Stimulated activated CD4-positive, alpha-beta T cell treated with anti-CD3 and anti-CD28 coated beads, Interleukin-4, amount 100 ng/mL, for 48 hours (primary cell): ENCODE measurements at places on chromosomes 7 and 10.

GRCh38 chr10:28954211-28954610, 276.9 kb downstream of the BAMBI start:
- no peak for DNase-seq

DNA sequence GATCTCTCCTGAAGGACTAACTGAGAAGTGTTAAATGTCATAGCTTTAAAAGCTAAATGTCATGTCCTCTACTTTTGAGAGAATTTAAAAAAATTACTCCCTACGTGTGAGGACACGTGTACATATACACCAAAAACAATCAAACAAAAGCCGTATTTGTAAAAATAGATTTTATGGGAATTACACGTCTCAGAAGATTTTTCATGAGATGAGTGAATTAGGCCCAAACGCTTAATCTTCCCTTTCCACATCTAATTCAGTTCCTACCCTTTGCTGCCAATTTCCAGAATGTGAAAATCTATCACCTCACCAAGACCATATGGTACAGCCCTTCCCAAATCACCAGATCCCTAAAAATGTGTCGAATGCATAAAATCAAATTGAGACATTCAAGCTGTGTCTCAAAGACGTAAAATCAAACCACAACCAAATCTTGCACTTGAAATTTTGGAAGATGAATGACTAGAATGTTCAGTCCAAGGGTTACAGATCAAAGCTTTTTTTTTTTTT, 1.0 kb upstream of the CTTNBP2 start:
- DNase-seq: no peak

GRCh38 chr10:101260764-101261481, 31.7 kb upstream of the LBX1 start:
- DNase-seq: no peak

- DNase-seq: no peak
Measured at GRCh38 chr10:121337427-121337826, 260.8 kb downstream of the FGFR2 start.

DNA sequence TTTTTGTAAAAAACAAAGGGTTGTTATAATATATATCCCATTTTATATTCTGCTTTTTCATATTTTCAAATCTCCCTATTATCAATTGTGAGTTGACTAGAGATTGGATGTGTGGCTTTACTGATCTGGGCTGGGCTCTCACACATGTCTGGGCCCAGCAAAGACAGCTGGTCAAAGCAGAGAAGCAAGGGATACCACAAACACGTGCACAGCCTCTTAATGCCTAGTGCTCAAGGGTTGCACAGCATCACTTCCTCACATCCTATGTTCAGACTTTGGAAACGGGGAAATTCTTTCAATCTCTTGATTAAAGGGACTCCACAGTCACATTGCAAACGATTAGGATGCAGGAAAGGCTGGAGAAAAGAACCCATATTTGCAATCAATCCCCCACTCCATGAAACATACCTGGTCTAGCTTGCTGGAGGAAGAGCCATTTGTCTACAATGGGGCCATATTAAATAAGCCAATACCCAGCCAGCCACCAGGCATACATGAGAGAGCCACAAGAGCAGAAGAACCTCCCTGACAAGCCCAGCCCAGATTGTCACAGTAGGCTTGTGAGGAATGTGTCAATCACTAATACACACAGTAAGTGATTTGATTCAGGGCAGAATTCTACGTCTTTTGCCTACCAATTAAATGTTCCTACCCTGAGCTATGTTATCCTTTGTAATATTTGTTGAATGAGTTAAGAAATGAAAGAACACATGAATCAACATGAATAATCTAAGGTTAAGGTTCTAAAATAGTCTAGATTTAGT, 431.2 kb downstream of the TNS3 start:
- DNase-seq: no peak

- no peak for DNase-seq
Measured at GRCh38 chr10:778626-779330, 89.3 kb upstream of the DIP2C start.

- DNase-seq: no peak
Measured at GRCh38 chr7:36079446-36080025, 73.5 kb upstream of the EEPD1 start.

- no peak for DNase-seq
Measured at GRCh38 chr10:129465796-129466702, 992 bp upstream of the MGMT start.

DNA sequence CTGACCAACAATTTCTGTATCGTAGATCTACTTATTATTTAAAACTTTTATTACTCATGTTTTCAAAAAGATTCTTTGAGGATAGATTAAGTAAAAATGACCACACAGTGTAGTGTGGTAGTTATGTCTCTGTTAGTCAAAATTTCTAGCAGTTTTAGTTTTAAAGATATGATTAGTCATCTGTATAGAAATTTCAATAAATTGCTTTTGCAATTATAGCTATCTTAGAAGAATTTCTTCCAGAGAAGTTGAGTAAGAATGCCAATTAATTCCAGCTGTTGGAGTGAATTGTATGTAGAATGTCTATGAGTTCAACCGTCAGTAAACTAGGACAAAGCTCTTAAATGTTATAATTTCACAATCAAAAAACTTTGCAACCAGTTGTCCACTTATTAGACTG, 229.7 kb downstream of the CDK14 start:
- DNase-seq: no peak

GRCh38 chr7:44141221-44141850, at the start of gene MYL7:
MYL7 (minus strand) TSS chr7:44141332; CDS start chr7:44141305, 27 bp downstream.
- DNase-seq: no peak

DNA sequence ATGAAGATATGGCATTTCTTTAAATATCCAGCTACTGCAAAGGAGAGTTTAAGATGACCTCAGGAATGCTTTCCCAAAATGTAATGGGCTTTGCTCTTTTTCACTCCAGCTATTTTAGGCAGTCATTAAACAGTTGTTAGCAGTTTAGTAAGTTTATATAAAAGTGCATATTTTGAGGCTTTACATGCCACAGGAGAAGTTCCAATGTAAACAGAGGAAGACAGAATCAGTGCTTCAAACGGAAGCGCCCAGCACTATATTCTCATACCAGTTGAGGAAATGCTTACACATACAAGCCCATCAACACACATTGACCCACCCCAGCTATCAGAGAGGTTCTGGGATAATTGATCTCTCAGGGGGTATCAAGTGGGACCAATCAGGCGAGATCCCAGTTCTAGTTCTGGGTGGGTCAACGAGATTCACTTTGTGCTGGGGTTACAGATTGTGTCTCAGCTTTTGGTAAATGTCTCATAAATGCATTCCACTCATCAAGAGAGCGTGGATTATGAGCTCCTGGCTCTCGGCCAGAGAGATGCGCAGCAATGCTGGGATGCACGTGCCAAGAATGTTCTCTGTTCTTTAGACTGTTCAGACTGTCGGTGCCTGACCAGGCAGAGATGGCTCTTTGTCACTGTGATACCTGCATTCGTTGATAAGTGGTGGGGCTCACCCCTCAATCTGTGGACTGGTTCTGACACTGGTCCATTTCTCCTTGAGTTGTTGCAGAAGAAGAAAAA, 55.0 kb downstream of the CACNB2 start:
- no peak for DNase-seq

GRCh38 chr10:89032141-89032891, 41.7 kb downstream of the FAS start:
- peak; percentile 72 for DNase-seq

GRCh38 chr7:106036004-106036403, 72.9 kb downstream of the CDHR3 start:
- DNase-seq: no peak

- no peak for DNase-seq
Measured at GRCh38 chr10:6240254-6240653, 37.5 kb downstream of the PFKFB3 start.

GRCh38 chr7:111101856-111102646, 11.1 kb downstream of the LRRN3 start:
- no peak for DNase-seq

GRCh38 chr10:21191512-21191911, 294.4 kb upstream of the NEBL start:
- DNase-seq: no peak

DNA sequence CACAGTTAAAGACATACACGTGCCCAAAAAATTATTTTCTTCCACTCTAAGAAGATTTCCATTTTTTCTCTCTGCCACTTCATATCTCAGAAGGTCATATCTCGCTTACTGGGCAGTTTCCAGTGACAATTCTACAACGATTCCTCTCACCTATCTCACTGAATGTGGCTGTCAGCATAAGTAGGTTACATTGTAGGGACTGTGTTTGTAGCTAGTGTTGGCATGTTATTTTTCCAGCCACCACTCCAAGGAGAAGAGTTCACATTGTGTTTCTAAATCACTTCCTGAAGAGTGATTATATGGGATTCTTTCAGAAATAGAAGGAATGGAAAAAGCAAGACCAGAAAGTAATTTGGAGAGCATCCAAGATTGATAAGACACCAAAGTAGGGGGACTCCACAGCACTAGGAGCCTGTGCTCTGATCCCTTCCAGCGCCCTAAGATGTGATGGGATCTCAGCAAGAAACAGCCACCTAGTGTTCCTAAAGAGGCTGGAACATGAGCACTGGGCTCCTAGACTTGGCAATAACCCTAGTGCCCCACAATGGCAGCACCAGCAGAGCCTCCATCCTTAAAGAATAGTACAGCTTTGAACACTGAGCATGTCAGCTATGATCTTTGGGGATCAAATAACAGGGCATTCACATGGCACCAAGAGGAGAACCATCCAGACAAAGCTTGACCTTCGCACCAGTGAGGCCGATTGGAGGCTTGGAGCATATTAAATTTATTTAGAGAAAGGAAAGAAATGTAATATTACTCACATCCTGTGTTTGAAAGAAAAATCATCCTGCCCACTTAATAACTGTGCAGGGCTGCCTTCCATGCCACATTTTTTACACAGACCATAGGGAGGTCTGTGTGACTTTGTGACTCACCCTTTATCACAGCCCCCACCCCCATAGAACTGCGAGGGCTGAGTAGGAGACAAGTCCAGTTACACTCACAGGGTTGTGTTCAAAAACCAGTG, 51.8 kb downstream of the CAV1 start:
- no peak for DNase-seq

GRCh38 chr7:135466442-135467206, 43.3 kb downstream of the CNOT4 start:
- no peak for DNase-seq

- DNase-seq: no peak
Measured at GRCh38 chr10:3755440-3756359, 29.3 kb downstream of the KLF6 start.

GRCh38 chr10:45261946-45262345, 53.5 kb downstream of the OR13A1 start:
- DNase-seq: no peak

DNA sequence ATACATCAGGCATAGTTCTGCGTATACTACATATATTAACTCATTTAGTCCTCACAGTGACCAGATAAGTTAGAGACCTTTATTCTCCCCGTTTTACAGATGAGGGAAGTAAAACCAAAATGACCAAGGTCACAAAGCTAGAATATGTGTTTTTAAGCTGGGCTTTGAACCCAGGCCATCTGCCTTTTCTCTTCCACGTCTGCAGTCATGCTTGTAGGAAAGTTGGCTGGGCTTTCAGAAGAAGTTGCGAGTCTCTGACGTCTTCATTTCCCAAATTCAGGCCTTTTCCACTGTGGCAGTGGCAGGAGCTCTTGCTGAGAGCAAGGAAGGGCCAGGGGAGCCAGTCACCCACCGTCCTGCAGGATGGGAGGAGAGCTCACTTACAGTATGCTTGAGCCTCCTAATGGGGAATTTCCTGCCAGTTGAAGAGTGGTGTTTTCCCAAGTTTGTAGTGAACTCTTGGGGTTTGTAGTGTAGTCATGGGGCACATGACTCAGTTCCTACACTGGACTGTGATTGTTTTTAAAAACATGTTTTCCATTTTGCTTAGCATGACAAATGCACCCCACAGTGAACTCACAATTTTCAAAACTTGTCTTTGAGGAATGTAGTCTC, 34.2 kb downstream of the CYP17A1 start:
- DNase-seq: peak; percentile 2

DNA sequence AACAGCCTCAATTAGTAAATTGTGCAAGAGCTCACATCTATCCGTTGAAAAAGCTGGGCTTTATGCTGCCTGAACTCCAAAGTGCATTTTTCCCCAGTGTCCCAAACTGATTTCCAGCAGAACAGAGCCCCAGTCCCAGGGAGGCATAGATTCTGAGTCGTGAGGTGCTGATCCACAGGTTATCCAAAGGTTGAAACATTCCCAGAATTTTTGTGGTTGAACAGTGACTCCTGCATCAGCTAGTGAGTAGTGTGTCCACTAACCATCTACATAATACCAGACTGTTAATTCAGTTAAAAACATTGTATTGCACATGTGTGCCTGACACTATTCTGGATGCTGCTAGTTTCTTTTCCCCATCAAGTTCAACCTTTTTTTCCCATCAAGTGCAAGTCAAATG, 761.5 kb downstream of the GATA3 start:
- DNase-seq: no peak

DNA sequence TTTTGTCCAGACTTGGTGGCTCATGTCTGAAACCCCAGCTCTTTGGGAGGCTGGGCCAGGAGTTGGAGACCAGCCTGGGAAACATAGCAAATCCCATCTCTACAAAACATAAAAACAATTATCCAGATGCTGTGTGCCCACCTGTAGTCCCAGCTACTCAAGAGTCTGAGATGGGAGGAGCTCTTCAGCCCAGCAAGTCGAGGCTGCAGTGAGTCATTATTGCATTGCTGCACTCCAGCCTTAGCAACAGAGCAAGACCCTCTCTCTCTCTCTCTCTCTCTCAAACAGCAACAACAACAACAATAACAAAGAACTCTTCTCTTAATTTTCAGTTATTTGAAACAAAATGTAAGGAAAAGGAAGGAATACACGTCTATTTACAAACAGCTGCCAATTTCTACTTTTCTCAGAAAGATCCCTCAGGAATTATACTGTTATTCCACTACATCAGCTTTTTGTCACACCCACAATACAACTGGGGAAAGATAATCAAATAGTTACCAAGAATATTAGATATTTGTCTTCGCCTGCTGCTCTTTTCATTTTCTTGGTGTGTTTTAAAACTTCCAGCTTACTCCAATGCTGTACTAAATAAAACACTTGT, 5.1 kb upstream of the TSPAN12 start:
- DNase-seq: no peak

- DNase-seq: peak; percentile 16
Measured at GRCh38 chr10:43355749-43356371, 15.6 kb upstream of the FXYD4 start.

DNA sequence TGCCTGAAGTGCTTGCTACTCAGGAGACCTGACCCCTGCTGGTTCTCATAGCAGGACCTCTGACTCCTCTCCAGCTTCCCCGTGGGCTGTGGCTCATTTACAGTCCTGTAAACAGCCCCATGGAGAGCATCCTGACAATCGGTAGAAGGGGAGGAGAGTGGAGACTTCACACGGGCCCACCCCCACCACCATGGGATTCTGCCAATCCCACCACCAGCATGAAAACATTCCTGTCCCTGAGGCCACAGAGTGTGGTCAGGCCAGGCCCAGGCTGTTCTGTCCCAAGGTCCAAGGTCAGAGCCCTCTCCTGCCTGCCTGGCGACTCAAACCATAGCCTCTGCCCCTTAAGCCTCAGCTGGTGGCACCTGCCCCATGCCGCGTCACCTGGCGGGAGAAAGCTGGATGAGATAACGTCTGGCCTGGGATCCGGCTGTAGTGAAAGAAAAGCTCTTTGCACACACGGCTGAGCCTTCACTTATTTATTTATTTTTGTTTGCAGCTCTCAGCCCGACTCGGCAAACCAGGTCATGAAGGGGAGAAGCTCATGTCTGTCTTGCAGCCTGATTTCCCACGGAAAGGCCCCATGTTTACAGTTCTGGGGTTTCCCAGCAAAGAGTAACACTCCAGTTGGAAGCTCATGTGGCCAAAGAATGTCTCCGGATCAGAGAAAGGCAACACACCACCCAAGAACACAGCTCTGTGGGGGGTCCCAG, 293.6 kb upstream of the ZMIZ1 start:
- DNase-seq: no peak
